ENCODE measurements at places on chromosomes 5 and 9.
A peak's percentile ranks its signal among the peaks of the same experiment; 100 is the strongest.

DNA sequence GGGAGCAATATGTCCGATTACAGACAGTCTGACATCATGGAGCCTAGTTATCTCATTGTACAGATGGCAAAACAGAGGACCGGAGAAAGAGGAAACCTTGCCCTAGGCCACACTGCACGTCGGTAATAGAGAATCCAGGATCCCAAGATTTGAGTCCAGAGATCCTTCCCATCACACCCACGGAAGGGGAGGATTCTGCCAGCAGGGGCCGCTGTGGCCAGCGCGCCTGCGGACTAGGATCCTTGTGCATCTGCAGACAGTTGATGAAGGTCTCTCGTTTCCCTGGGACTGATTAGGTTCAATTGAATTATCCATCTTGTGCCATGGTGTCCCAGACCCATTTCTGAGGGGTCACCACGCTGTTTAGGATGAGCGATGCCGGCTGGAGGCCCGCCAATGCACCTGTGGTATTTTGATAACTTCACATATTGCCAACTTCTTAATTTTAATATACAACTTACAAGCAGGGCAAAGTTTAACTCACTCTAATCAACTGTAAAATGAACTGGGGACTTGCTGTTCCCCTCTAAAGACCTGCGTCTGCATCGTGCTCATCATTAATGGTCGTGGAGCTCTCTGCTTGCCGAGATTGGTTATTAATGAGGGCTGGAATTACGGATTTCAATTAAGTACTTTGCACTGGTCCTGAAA, 592.7 kb upstream of the BRINP1 start:
- no peak for DNase-seq

DNA sequence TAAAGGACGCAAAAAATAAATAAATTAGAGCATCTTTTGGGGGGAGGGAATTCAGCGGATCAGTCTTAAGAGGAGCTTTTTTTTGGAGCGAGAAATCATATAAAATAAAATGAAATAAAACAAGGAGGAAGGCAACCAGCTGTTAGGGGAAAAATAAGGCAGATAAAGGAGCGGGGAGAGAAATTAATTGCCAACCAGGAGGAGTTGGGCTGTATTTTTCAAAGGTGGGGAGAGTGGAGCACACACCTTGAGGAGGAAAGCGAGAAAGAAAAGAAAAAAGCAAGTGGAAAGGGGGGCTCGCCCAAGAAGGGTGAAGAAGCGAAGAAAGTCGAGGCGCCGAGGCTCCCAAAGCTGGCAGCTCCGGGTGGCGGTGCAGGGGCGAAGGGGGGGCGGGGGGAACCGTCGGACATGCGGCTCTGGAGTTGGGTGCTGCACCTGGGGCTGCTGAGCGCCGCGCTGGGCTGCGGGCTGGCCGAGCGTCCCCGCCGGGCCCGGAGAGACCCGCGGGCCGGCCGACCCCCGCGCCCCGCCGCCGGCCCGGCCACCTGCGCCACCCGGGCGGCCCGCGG, at the start of gene PAPPA:
Gene PAPPA (plus strand): TSS at position 27 of the 569 bp plus-strand sequence. CDS start 382 bp downstream, at position 409.
- DNase-seq: no peak

- no peak for DNase-seq
Measured at GRCh38 chr9:36123515-36123914, 13.0 kb upstream of the GLIPR2 start.

GRCh38 chr5:61069150-61069549, 93.1 kb downstream of the SMIM15 start:
- no peak for DNase-seq

DNA sequence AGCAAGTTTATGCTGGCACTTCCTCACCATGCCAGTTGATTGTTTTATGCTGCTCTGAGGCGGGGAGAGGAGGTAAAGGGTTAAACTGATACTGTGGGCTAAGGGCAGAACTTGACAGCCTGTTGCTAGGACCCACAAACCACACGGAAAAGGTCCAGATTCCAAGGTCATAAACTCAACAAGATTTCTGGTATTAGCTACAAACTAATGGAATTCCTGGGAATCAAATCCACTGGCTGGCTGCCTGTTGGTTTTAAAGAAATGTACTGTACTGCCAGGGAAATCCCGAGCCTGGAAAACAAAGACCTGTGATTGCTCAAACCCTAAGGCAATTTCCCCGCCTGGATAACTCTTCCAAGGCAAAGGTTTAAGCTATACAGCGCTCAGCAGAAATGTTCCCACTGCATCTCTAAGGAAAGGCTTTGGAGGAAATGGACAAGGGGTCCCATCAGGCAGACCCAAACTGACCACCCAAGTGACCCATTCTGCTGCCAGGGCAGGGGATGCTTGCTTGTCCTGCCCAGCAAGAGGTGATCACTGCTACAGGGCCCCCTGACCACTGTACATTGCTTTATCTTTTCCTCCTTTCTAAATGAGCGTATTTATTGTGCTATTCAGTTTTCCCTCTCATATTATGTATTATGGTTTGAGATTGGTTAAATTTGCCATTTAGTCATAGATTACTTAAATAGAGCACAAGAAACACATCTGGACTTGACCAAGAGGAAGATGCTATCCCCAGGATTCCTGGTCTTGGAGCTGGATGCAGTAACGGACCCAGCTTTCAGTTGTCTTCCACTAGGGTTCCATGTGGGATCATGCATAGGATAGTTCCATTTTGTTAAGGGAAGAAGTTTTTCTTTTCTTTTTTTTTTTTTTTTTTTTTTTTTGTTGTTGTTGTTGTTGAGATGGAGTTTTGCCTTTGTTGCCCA, 124.3 kb downstream of the SUSD1 start:
- no peak for DNase-seq

- DNase-seq: no peak
Measured at GRCh38 chr5:37248421-37248969, 681 bp downstream of the CPLANE1 start.

- peak; percentile 17 for DNase-seq
Measured at GRCh38 chr9:91949946-91950664, at the start of gene ROR2. Gene ROR2 (minus strand): TSS chr9:91950228.

GRCh38 chr5:58460002-58460731, at the start of gene PLK2:
Gene PLK2 (minus strand): TSS chr5:58460086. CDS start chr5:58459959, 127 bp downstream.
- peak; percentile 96 for DNase-seq

DNA sequence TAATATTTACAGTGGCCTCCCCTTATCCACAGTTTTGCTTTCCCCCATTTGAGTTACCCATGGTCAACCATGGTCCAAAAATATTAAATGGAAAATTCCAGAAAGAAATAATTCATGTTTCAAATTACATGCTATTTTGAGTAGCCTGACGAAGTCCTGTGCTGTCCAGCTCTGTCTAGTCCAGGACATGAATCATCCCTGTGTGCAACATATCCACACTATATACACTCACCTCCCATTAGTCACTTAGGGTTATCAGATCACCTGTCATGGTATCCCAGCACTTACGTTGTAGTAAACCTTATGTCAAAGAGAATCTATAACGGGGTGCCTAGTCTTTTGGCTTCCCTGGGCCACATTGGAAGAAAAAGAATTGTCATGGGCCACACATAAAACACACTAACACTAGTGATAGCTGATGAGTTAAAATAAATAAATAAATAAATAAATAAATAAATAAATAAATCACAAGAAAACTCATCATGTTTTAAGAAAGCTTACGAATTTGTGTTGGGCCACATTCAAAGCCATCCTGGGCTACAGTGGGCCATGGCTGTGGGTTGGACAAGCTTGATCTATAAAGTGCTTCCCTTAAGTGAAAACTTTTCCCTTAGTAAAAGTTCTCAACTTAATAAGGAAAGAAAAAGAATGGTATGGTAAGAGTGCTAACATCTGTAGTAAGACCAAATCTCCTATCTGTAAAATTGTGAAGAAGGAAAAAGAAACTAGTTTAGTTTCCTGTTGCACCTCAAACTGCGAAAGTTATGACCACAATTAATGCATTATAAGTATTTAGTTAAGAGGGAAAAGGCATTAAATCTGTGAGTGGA, 15.9 kb upstream of the OMD start:
- no peak for DNase-seq

DNA sequence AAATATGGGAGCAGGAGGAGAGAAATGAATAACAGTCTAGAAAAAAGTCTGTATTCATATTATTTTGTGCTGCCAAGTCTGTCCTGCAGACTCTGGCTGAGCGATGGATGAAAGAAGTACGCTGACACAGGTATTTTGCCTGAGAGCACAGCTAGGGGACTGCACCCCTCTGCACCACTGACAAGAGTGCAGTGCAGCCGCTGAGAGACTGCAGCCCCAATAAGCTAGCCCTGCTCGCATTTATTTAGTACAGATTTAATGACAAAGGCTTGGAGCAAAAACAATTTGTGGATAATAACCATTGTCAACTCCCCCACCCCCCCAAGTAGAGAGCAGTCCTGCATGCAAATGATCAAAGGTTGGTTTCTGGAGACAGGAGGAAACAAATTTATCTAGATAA, 13.3 kb upstream of the MRPS30 start:
- no peak for DNase-seq

- no peak for DNase-seq
Measured at GRCh38 chr5:68180121-68181038, 35.2 kb upstream of the PIK3R1 start.

- no peak for DNase-seq
Measured at GRCh38 chr9:101437806-101438232, 2.2 kb upstream of the ALDOB start.

GRCh38 chr5:157160001-157160400, 6.1 kb downstream of the GARIN3 start:
- DNase-seq: no peak

GRCh38 chr5:14906628-14907027, 35.0 kb upstream of the ANKH start:
- DNase-seq: no peak

DNA sequence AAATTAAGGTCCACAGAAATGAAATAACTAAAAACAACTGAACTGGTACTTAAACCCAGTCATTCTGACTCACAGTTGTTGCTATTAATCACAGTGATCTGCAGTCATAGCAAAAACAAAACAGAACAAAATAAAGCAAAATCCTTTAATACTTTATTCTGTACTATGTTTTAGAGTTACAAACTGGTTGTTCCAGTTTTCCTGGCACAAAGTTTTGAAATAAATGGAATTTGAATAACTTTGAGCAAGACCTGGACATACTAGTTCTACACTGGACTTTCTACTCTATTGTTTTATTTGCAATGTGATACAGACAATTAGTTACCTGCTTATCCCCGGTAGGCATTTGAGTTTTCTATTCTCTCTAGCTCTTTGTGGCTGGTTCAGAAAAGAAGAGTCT, 147.9 kb downstream of the DMRT2 start:
- no peak for DNase-seq

- DNase-seq: no peak
Measured at GRCh38 chr5:154157483-154158378, 32.8 kb upstream of the GALNT10 start.

GRCh38 chr9:24090566-24090965, 264.5 kb upstream of the ELAVL2 start:
- no peak for DNase-seq

- DNase-seq: no peak
Measured at GRCh38 chr5:10455277-10455670, 13.6 kb downstream of the ROPN1L start.

GRCh38 chr5:169993485-169993790, 13.1 kb upstream of the INSYN2B start:
- no peak for DNase-seq

DNA sequence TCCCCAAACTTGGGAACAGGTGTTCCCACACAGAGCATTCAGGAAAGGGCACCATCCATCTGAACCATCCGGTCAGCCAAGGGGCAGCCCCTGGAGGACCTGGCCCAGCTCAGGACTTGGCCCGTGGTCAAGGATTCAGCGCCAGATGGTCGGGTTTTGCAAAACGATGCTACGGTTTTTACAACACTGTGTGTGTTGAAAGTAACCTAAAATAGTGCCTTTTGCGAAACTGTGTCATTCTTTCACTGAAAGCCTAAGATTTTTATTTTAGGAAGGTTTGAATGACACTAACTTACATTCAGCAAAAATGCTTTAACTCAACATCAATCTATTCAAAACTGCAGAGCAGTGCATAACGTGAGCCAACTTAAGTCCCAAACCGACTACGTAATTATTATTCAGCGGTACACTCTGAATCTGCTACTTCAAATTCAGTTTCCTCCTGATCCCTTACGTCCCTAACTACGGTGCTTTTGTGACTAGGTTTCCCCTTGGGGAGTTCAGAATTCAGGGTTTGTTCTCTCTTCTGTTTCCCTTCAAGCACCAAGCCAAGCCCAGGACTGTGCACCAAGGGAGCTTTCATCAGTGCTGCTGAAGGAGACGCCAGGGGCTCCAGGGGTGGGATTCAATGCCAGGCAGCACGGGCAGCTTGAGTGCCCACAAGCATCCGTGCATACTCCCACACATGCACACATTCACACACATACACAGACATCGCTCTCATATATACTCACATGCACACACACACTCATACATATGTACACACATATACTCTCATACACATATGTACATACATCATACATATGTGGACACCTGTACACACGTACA, 25.8 kb downstream of the LPCAT1 start:
- peak; percentile 59 for DNase-seq

GRCh38 chr9:129835860-129836223, 584 bp downstream of the USP20 start:
- DNase-seq: peak; percentile 5

DNA sequence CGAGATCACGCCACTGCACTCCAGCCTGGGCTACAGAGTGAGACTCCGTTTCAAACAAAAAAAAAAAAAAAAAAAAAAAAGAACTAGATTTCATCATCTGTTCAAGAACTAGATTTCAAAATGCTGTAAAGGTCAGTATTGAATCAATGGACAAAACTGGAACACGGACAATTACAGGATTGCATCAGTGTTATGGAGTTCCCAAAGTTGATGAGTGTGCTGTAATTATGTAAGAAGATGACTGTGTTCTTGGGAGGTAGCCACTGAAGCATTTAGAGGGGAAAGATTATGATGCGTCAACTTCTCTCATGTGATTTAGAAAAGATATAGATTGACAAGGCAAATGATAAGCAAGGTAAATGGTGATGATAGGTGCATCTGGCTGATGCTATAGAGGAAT, 6.5 kb downstream of the FAM240B start:
- DNase-seq: no peak

DNA sequence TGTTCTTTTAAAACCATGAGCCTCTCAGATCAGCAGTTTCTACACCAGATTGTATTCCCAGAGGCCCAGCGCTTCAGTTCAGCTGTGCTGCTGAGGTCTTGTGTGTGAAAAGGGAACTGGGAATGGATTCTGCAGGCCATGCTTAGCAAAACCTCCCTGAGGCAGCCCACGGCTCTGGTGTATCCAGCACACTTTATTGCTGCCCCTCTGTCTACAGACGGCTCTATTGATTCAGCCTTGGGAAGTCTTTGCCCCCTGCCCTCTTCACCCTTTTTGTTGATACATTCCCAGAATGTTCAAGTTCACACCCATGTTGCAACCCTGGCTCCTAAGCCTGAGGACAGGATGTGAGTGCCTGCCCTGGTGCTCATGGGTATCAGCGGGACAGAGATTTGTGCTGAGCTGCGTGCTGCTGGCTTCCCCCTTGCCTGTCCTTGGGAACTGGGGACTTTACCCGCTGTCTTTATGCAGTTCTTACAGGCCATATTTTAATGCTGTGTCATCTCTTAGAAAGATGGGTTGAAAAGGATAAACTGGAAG, 37.3 kb downstream of the ARHGAP26 start:
- DNase-seq: peak; percentile 24

DNA sequence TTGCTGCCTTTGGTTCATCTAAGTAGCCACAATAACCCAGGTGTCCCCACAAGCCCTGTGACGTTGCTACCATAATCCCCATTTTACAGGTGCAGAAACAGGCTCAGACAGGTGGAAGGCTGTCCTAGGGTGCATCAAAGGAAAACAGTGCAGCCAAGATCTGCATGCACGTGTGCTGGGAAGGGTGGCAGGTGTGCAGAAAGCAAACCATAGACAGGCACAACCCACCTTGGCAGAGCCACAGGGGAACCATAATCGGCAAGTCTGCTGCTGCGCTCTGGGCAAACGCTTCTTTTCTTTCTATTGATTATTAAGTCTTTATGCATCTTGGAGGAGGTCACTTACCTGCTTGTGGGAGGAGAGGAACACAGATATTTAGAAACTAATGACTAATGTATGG, 7.1 kb downstream of the NSG2 start:
- DNase-seq: no peak

All from naive B cell (primary cell).